Effector memory CD8-positive, alpha-beta T cell (primary cell): ENCODE measurements at places on chromosomes 16 and 17.
A peak's percentile ranks its signal among the peaks of the same experiment; 100 is the strongest.

DNA sequence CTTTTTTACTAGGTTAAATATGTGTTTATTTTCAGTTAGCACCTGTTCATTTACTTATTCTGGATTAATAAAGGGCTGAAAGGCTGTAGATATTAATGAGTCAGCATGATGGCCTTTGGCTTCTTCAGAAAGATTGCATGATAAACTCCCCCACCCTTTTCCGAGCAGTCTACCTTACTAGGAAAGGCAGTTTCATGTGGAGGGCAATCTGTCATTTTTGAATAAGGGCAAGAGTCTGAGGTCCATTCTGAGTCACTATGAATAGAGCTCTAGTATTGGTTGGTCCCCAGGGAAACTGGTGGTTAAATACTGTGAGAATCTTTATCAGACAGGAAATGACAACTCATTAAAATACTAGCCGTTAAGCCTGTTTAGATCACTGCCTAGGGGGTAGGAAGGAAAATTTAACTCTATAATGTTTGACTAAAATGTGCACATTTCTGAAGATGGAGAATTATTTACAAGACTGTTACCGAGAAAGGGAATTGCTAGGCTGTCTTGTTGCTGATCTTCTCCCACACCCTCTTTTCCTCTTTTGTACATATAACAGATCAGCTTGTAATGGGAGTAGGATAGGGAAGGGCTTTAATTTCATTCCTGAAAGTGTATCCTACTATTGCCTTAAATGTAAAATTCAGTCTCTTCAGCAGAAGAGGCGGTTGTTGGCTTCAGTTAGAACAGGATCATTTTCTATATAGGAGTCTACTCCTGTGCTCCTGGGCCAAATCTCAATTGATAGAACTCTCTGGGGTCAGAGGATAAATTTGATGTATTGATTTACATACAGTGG lies 63.3 kb downstream of the TUBD1 start:
- DNase-seq, result no peak

DNA sequence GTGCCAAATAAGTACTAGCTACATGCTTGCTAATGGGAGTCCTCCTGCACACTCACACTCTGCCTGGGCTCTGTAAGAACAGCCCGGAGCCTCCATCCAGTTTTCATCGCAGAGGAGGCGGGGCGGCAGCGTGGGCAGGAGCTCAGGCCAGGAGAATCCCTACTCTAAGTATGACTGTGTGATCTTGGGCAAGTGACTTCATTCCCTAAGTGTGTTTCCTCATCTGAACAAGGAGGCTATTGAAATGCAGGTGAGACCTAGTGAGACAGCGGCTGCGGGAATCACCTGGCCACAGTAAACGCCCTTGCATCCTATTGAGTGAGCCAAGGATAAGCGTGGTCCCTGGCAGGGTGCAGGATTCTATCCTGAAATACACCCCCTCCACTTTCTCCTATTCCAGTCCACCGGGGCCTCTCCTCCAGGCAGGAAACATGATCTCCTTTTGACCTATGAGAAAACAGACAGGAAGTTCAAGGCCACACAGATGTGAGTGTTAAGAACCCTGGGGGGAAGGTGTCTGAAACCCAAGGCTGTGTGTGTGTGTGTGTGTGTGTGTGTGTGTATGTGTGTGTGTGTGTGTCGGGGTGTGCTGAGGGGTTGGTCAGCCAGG lies 5.2 kb upstream of the RAI1 start:
- peak; percentile 28 for DNase-seq

- no peak for DNase-seq
Measured at GRCh38 chr17:3947318-3947810, 16.9 kb downstream of the ATP2A3 start.

- DNase-seq, result no peak
Measured at GRCh38 chr17:76930107-76930506, 61.9 kb downstream of the MGAT5B start.

- no peak for DNase-seq
Measured at GRCh38 chr17:74332763-74333283, 6.8 kb downstream of the KIF19 start.

- peak; percentile 75 for DNase-seq
Measured at GRCh38 chr17:42180922-42181850, at the start of gene KCNH4. Gene KCNH4, minus strand, starts transcription at chr17:42181142. Its CDS starts 197 bp downstream, at chr17:42180945.

DNA sequence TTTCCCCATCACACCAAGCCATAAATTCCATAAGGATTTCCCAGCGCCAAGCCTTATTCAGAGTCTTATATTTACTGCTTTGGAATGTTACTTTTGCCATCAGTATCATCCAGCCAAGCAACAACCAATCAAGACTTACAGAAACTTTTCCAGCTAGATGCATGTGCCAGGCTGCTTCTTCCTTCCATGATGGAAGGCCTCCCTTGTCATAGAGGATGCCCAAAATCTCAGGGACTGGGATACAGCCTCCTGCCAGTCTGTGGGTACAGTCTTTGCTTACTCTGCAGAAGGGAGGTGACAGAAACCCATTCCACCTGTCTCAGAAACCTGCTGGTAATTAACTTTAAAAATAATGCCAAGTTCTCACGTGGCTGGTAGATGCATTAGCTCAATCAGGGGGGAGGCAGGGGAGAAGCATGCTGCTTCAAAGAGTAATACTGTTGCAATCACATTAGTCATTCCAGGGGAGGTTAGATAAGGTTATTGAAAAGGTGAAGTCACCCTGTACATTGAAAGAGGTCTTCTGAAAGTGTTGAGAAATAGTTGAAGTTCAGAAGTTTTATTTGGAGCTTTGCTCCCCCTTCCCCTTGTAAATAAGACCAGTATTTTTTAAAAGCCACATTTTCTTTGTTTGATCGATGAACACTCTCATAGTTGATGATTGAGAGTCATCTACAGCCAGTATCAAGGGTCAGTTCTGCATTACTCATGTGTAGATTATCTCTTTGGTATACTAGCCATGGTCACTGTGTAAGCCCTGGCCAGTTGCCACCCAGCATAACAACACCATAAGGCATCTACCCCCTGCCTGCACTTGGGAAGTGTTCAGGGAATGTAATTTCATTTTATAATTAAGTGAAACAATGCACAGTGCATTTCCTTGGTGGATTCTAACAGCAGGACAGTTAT lies 22.2 kb downstream of the HLF start:
- no peak for DNase-seq

- no peak for DNase-seq
Measured at GRCh38 chr17:8916466-8916865, 49.0 kb upstream of the PIK3R6 start.

GRCh38 chr16:7745276-7745675 lies 412.6 kb downstream of the RBFOX1 start:
- no peak for DNase-seq

DNA sequence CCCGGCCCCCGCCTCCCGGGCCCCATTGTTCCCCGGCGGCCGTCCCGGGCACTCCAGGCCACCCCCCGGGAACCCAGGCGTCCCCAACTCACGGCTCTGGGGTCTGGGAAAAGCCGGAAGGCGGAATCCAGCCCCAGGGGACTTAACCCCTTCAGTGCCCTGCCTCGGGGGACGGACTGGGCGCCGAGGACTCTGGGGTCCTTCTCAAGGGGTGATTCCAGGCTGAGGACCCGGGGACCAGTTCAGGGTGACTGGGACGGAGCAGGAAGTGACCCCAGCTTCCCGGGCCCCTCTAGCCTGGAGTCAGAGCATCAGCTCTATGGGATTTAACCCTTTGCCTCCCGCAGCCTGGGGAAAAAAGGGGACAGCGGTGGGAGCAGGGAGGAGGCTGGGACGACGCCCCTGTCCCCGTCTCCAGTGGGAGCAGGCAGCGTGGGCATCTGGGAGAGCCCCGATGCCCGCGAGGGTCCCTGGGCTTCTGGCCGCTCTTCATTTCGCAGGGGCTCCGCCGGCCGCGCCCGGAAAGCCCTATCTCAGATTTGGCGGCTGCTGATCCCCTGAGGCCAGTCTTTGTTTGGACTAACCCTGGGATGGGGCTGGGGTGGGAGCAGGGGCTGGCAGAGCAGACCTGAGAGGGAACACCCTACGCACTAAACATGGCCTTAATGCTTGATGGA lies at the start of gene ZNF629:
Gene ZNF629, minus strand, starts transcription at position 270 of the 677 bp plus-strand sequence. CDS start 2,723 bp downstream, outside the sequence.
- no peak for DNase-seq

DNA sequence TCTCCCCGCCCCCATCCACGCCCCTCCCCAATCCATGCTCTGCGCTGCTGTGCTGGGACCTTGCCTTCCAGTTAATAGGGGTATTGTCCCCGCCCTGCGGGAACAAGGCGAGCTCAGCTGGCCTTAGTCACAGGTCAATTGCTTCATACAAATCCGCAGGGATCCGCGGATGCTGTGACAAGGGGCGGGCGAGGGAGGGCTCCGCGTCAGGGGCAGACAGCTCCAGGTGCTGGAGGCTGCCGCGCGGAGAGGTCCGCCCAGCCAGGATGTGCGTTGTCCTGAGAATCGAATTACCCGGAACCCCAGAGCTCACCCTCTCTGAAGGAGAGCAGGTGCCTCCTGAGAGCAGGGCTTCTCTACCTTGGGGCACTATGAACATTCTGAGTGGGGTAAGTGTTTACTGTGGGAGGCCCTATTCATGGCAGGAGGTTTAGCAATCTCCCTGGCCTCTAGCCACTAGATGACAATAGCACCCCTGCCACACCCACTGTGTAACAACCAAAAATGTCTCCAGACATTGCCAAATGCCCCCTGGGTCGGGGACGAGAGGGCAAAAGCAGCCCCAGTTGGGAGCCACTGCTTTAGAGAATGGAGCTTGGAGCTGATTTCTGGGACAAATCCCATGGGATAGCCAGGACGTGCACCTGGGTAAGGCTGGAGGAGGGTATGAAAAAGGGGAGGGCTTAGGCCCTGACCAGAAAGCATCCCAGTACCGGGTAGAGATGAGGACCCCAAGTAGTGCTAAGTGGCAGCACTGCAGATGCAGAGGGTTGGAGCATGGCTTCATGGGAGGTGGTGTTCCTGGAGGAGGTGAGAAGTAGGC lies 138.2 kb downstream of the CYLD start:
- no peak for DNase-seq

DNA sequence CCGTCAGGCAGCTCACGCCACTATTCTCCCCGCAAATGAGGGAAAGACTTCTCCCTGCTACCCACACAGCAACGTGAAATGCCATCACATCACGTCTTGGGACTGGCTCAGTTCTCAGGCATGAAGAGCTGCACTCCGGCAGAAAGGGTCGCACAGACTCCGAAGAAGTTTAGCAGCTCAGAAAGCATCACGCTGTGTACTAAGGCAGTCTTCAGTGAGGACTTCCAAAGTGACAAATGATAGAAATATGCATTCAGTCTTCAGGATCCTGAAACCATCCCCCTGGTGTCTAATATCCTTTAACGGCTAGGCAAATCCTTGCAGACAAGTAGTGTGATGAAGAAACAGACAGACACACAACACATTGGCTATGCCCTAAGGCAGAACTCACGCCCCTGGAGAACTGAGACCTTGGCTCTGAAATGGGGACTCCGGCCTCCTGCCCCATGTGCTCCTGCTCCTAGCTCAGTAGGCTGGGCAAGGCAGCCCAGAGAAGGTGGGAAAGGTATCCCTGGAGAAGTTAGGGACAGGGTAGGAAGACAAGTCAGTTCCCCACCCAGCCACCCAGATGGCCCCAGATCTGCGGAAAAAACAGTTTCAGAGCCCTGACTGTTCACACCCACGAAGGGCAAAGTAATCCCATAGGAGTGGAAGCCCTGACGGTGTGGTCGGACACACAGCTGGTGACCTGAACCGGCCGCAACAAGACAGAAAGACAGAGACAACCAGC lies 1.6 kb downstream of the XYLT1 start:
- DNase-seq, result no peak

GRCh38 chr16:67674851-67675578 lies 8.4 kb downstream of the C16orf86 start:
- no peak for DNase-seq

DNA sequence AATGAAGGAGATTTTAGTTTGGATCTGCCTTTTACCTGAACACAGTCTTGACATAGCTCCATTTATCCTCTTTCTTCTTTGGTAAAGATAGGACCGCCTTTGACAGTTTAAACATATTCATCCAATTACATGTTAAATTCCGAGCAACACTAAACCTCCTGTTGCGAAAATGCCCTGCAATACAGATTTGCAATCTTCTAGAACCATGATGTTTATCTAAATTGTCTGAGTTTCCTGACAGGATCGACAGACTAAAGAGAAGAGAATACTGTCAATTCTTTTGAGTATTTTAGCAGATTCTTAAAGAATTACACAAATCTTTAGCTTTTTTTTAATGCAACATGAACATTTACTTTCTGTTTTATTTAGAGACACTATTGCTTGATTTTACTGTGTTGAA lies 1145.5 kb downstream of the CDH11 start:
- no peak for DNase-seq

DNA sequence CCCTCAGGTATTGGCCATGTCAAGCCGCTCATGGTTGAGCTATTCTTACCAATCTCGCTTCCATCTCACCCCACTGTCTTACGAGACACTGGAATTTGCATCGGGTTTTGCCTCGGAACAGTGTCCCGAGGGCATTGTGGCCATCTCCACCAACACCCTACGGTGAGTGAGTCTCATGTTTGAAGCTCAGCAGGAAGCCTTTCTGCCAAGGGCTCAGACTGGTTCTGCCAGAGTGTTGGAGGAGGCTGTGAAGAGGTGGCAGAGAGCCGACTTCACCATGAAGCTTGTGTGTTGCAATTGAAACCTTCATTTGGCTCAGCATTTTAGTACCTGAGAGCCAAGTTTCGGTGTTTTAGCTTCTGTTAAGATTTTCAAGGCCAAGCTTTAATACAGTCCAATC lies 38.0 kb downstream of the SF3B3 start:
- no peak for DNase-seq

DNA sequence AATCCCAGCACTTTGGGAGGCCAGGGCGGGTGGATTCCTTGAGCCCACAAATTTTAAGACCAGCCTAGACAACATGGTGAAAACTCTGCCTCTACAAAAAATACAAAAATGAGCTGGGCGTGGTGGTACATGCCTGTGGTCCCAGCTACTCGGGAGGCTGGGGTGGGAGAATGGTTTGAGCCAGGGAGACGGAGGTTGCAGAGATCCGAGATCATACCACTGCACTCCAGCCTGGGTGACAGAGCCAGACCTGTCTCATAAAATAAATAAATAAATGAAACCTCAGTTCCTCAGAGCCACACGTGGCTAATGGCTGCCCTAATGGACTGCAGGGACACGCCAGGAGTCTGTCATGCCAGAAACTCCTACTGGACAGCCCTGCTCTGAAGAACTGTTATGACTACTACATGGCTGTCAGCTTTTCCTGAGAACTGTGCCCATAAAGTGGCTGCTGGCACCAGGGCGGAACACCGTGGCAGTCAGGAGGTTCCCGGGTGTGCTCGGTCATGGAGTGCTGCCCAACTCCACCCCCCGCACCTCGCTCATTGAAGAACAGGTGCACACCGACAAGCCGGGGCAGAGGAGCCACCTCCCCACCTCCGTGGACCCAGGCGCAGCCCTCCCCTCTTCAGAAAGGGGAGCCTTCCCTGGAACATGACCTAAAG lies 4.3 kb downstream of the TMEM11 start:
- no peak for DNase-seq

- no peak for DNase-seq
Measured at GRCh38 chr16:88844419-88845036, 12.2 kb downstream of the GALNS start.

- no peak for DNase-seq
Measured at GRCh38 chr16:87333101-87333500, 15.9 kb upstream of the C16orf95 start.

- DNase-seq, result no peak
Measured at GRCh38 chr17:64579917-64580316, 73.1 kb downstream of the CEP95 start.
